NCI-H446 (cell line): ENCODE measurements at places on chromosomes 7 and 10.

GRCh38 chr10:15333909-15334649 lies 37.0 kb downstream of the FAM171A1 start:
- no peak for DNase-seq

DNA sequence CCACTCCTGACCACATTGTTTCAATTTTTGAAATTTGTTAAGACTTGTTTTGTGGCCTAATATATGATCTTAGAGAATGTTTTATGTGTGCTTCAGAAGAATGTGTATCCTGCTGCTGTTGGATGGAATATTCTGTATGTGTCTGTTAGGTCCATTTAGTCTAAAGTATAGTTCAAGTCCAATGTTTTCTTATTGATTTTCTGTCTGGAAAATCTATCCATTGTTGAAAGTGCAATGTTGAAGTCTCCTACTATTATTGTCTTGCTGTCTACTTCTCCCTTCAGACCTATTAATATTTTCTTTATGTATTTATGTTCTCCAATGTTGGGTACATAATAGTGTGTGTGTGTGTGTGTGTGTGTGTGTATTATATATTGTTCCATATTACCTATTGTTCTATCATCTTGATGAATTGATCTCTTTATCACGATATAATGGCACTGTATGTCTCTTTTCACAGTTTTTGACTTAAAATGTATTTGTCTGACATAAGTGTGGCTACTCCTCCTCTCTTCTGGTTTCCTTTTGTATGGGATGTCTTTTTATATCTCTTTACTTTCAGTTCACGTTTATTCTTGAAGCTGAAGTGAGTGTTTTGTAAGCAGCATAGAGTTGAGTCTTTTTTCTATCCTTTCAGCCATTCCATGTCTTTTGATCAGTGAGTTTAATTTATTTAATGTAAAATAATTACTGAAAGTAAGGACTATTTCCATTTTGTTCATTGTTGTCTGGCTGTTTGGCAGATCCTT lies 61.3 kb downstream of the AKR1D1 start:
- no peak for DNase-seq

- no peak for DNase-seq
These were observed at the start of gene KCP for GRCh38 chr7:128910569-128910945. Gene KCP (minus strand): TSS chr7:128910709. CDS start chr7:128910676, 33 bp downstream.

DNA sequence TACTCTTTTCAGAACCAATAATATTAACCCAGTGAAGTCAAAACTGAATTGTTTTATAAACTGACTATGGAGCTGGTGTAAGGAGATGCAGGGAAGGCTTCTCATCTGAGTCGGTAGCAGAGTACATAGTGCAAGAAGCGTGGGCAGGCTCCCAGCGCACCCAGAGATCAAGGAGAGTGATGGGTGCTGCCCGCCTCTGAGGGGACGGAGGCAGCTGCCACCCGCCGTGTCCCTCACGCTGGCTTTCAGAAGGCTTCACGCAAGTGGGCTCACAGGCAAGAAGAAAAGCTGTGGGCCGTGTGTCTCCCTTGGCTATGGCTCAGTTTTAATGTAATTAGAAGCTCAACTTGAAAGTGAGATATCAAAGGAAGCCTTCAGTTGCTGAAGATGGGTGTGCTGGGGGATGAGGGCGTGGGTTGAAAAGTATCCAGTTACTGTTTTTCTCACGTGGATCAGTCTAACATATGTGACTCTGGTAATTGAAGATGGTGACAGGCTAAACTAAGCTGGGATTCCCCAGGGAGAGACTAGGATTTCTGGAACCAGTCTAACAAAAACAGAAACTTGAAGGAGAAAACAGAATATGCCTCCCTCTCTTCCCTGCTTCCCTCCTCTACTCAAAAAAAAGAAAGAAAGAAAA lies 159.9 kb downstream of the MGMT start:
- DNase-seq, result no peak

GRCh38 chr10:76175533-76176165 lies 744.2 kb downstream of the LRMDA start:
- DNase-seq, result no peak

DNA sequence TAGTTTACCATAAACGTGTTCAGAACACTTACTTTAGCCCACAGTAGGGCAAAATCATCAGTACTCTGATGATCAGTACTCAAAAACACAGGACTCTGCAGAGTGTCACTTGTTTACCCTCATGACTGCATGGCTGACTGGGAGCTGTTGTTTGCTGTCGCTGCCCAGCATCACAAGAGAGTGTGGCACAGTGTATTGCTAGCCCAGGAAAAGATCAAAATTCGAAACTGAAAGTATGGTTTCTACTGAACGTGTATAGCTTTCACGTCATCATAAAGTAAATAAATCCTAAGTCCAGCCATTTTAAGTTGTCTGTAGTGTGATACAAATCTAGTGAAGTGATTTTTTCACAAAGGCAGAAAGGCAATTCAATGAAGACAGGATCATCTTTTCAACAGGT lies 184.6 kb downstream of the RAMP3 start:
- no peak for DNase-seq

GRCh38 chr7:47513741-47514241 lies 68.1 kb downstream of the TNS3 start:
- no peak for DNase-seq

- DNase-seq, result no peak
These were observed 49.2 kb downstream of the TACR2 start for GRCh38 chr10:69367469-69367868.

- DNase-seq, result peak; percentile 85
These were observed 980.5 kb downstream of the LRMDA start for GRCh38 chr10:76411729-76412435.

- DNase-seq, result no peak
These were observed 230.5 kb upstream of the MBL2 start for GRCh38 chr10:53003094-53003493.

DNA sequence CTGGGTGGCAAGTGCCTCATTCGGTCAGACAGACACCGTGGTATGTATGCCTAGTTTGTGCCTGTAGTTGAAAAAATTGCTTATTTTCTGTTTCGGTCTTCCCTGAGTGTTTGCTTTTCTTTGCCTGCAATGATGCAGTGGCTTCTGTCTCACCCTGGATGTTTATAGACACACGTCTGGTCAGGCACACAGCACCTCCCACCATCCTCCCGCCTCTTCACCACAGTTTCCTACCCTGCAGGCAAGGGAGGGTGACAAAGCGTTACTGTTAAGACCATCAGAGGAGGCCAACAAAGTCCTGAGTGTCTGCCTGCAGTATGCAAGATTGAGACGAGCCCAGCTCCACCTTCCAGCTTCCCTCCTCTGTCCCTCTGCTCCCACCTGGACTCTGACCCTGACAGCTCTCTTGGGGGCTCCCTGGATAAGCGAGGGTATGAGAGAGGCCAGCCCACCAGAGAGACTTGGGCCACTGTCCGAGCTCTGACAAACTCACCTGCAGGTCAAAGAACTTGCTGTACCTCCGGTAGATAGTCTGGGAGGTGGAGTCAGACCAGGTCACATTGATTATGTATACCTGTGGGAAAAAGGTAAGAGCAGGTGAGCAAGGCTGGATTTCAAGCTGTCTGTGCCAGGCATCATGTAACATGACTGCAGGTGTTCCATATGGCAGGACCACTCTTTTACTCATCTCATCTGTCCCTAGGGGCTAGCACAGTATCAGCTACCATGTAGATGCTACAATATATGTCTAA lies 54.4 kb downstream of the SH3PXD2A start:
- DNase-seq, result no peak

DNA sequence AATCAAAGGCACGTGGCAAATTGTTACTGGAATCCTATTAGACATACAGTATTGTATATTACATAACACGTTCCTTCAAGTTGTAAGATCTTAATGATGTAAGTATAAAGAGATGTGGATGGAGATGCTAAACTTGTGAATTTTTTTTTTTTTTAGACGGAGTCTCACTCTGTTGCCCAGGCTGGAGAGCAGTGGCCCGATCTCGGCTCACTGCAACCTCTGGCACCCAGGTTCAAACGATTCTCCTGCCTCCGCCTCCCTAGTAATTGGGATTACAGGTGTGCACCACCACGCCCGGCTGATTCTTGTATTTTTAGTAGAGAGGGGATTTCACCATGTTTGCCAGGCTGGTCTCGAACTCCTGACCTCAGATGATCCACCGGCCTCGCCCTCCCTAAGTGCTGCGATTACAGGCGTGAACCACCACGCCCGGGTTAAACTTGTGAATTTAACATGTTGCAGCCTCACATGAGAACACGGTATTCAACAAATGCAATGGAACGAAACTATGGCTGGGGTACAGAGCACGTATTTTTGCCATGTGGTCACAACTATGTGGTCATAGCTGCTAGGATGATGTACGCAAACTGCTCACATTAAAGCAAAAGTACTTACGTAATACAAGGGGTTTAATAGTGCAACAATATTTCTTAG lies 818 bp upstream of the SUPV3L1 start:
- DNase-seq, result no peak

GRCh38 chr10:125006921-125007426 lies 65.1 kb downstream of the ZRANB1 start:
- DNase-seq, result no peak

GRCh38 chr7:14196555-14196954 lies 207.1 kb upstream of the ETV1 start:
- no peak for DNase-seq

- DNase-seq, result no peak
These were observed 99.9 kb downstream of the TRIL start for GRCh38 chr7:28858206-28858605.

- no peak for DNase-seq
These were observed 79.3 kb downstream of the CSTF2T start for GRCh38 chr10:51620131-51620530.

- no peak for DNase-seq
These were observed 8.1 kb upstream of the ADAP1 start for GRCh38 chr7:962401-963081.

GRCh38 chr7:33904681-33905388 lies 504 bp upstream of the BMPER start:
- DNase-seq, result peak; percentile 21

DNA sequence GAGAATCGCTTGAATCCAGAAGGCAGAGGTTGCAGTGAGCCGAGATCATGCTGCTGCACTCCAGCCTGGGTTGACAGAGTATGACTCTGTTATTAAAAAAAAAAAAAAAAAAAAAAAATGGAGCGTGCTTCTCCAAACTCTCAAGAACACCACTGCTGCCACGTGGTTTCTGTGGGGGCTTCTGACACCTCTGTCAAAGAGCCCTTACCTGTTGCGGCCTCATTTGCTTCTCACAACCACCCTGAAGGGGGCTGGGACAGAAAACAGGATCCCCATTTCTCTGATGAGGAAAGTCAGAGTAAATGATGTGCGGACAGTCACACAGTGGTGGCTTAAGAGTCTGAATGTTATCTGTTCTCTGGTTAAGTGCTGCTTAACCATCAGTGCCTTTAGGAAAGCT lies 95.3 kb downstream of the RNF216 start:
- no peak for DNase-seq

DNA sequence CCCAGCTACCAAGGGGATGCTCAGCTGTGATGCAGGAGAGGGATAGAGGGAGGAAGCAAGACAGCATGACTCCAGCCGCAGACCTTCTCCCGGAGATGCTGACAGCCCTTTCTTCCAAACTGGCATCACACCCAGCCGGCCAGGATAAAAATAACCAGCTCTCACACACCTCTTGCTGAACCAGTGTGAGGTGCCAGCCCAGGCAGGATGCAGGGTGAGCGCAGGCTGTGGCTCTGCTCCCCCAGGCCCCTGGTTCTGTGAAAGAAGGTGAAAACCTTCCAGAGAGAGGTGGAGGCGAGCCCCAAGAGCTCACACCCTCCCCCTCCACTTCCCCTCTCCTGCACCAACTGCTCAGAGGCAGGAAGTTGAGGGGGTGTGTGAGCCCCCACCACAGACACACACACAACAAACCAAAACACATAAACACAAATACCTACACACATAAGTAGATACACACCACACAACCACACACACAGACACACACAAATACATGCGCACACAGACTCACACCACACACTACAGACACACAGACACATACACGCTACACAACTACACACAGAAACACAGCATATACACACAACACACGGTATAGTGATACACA lies 4.0 kb downstream of the GPR15LG start:
- no peak for DNase-seq

DNA sequence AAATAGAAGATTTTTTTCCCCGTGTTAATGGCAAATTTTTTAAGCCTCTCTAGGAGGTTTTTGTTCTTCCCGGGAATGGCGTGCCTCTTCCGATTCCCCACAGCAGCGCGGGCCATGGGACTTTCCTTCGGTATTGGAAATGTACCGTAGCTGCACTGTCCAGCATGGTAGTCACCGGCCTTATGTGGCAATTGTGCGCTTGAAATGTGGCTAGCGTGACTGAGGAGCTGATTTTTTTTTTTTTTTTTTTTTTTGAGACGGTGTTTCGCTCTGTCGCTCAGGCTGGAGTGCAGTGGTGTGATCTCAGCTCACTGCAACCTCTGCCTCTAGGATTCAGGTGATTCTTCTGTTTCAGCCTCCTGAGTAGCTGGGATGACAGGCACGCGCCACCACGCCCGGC lies 938 bp upstream of the TCTN3 start:
- DNase-seq, result no peak

GRCh38 chr10:49273626-49274025 lies 25.3 kb upstream of the C10orf71 start:
- DNase-seq, result no peak

- DNase-seq, result no peak
These were observed 172.4 kb downstream of the SEMA3E start for GRCh38 chr7:83476511-83477050.

- no peak for DNase-seq
These were observed 601.1 kb upstream of the FOXK1 start for GRCh38 chr7:4080954-4081353.

- DNase-seq, result no peak
These were observed 55.4 kb upstream of the KIAA1217 start for GRCh38 chr10:24153537-24153936.

GRCh38 chr7:87581723-87582122 lies 19.0 kb downstream of the ABCB1 start:
- no peak for DNase-seq

DNA sequence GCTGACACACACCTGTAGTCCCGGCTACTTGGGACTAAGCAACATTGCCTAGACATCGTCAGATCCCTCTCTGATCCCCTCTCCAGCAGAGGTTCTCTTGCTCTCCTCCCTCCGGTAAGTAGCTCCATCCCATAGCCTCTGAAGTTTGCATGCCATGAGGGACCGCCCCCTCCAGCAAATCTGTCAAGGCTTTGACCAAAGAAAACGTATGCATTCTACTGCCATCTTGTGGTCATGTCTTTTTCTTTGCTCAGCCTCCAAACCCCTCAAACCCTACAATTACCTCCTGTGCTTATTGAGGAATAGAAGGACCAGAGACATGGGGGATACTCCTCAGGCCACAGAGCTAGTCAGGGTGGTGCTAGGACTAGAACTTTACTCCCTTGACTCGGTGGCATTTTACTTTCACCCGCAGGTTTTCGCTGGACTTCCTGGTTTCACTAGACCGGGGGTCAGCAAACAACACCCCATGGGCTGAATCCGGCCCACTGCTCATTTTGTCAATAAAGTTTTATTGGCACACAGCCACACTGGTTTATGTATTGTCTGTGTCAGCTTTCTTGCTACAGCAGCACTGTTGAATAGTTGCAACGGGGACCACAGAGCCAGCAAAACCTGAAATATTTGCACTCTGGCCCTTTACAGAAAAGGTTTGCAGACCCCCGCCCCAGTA lies 202.6 kb upstream of the FOXK1 start:
- peak; percentile 15 for DNase-seq
